ENCODE measurements at places on chromosomes 13 and 19.
A peak's percentile ranks its signal among the peaks of the same experiment; 100 is the strongest.

DNA sequence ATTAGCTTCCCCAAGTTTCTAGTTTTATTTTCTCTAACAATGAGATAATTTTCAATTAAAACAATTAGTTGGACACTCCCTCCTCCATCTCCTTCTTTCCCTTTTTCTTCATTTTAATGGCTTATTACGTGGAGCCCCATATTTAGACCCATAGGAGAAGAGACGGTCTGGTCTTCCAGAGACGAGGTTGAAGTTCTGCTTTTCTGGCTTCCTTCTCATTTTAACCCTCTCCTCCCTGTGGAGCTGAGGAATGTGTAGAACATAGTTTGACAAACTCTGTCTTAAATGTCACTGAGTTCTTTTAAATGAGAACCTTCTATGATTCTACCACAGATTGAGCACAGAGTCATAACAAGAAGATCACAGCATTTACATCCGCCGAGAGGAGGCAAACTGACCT is 86.8 kb downstream of the EDNRB start:
- no peak for DNase-seq

GRCh38 chr13:114281351-114282040 is at the start of gene UPF3A:
UPF3A (plus strand) TSS chr13:114281601; CDS start chr13:114281640, 39 bp downstream.
- DNase-seq, result peak; percentile 91

DNA sequence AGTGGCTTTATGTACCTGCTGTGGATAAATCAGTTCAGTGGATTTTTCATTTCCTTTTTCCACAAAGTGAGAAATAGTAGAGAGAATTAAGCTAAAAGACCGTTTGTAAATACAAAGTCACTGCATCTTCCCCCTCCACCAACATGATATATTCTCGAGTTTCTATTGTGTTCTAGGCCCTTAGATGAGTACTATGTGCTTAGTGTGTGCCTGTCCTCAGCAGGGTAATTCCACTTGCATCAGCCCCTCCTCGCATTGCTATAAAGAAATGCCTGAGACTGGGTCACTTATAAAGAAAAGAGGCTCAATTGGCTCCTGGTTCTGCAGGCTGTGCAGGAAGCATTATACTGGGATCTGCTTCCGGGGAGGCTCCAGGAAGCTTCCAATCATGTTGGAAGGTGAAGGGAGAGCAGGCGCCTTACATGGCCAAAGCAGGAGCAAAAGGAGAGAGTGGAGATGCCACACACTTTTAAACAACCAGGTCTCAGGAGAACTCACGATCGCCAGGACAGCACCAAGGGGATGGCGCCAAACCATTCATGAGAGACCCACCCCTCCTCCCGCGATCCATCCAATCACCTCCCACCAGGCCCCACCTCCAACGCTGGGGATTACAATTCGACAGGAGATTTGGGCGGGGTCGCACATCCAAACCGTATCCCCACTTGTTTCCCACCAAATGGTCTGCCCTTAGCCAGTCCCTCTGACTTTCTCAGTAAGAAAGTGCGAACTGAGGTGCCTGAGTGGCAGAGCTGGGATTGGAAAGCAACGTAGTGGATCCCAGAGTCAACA is 102.3 kb upstream of the ABCC4 start:
- DNase-seq, result no peak

DNA sequence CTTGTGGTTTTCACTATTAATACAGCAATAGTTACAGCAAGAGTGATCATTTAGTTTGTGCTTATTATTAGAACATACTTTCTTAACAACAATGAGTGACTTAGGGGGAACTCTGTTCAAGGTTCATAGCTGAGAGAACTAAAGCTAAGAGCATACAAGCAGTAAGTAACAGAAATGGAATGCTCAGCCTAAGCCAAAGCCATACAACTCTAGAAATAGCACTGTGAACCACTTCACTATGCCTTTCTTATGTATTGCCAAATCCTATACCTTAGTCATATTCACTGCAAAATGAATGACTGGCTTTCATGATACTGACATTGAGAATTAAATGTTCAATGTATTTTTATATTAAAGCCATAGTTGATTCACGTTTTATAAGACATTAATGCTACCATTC is 599.7 kb upstream of the SLITRK1 start:
- no peak for DNase-seq

GRCh38 chr13:106118050-106118449 is 417.4 kb downstream of the EFNB2 start:
- no peak for DNase-seq

GRCh38 chr19:30674656-30675055 is 302.5 kb downstream of the ZNF536 start:
- no peak for DNase-seq

GRCh38 chr13:34357435-34358232 is 539.7 kb downstream of the RFC3 start:
- DNase-seq, result no peak

- no peak for DNase-seq
Observed at GRCh38 chr13:110403721-110404120, 96.6 kb downstream of the COL4A2 start.

GRCh38 chr19:13356686-13357280 is 149.5 kb downstream of the CACNA1A start:
- no peak for DNase-seq

GRCh38 chr13:72959643-72960042 is 99.2 kb upstream of the KLF5 start:
- no peak for DNase-seq
